Activated effector memory CD4-positive, alpha-beta T cell treated with anti-CD3 and anti-CD28 coated beads, Interleukin-2, amount 50 U/mL, for 16 hours (primary cell): ENCODE measurements at places on chromosomes 4 and X.

GRCh38 chrX:10052906-10053625, 85.9 kb downstream of the CLDN34 start:
- no peak for DNase-seq

DNA sequence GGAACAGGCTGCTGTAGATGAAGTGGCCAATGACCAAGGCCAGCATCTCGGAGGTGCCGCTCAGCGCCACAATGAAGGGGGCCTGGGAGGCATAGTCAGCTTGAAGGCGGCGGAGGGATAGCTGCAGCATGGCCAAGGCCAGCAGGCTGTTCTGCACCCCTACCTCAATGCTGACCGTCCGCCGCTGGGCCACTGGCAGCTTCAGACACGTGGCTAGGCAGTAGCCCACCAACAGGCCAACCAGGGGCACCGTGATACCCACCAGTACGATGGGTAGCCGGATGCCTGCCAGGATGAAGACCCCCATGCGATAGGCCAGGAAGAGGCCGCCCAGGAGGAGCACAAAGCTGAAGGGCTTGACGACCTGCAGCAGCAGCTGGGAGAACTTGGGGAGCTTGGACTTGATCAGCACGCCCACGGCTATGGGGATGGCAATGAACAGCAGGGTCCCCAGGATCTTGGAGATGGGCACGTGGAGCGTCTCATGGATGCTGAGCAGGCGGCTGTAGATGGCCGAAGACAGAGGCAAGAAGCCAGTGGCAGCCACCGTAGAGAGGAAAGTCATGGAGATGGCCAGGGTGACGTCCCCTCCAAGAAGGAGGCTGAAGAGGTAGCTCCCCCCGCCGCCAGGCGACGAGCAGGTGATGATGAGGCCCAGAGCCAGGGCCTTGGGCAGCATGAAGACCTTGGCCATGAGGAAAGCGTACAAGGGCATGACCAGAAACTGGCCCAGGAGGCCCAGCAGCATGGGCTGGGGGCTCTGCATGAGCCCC, 1.3 kb upstream of the UBL4A start:
- DNase-seq, result no peak

- DNase-seq, result no peak
Measured at GRCh38 chrX:38989076-38989475, 187.8 kb downstream of the MID1IP1 start.

DNA sequence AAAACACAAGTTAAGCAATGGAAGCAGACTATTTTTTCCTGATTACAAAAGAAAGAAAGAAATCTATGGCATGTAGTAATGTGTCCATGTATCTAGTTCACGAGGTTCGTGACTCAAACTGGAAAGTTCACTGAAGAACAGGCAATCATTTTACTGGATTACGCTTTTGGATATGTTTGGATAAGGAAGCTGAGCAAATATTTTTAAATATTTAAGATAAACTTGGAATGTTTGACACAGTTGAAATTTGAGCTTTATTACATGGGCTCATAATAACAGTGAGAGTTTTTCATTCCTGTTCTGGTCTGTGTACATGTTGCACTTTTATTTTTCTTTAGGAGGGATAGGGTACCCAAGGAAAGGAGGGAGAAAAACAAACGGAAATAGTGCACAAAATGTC, 244.2 kb upstream of the GK2 start:
- no peak for DNase-seq

- no peak for DNase-seq
Measured at GRCh38 chrX:70969635-70970481, 39.0 kb upstream of the SLC7A3 start.

DNA sequence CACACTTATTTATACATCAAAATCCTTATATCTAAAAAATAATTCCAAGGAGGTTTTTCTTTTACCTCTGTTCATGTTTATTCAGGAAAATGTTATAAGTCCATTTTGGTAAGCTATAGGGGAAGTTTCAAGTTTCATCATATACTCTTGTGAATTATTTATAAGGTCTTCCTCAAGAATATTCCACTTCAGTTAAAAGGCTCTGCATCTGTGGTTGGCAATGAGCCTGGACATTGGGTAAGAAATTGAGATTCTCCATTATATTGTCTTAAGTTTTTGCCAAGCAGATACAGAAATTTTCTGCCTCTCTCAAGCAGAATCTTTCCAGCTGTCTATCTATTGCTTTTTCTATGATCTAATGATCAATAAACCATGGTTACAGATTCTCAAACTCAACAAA, 641.9 kb downstream of the NLGN4X start:
- no peak for DNase-seq

DNA sequence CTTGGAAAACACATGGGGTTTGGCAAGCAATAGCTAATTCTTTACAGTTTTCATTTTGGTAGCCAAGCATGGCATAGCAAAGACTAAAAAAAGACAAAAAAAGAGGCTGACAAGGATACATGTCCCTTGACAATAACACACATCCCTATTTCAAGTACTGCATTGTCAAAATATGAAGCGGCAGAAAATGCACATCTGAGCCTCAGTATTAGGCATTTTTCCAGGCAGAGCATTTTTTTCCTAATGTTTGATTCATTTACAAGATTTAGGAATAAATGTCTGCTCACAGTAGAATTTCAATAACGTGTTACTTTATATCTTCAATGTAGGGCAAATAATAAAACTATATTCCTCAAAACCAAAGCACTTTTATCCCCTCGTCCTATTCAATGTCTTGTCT, 216.3 kb upstream of the PCDH18 start:
- no peak for DNase-seq

GRCh38 chr4:145168581-145169187, 11.7 kb downstream of the OTUD4 start:
- DNase-seq, result no peak

DNA sequence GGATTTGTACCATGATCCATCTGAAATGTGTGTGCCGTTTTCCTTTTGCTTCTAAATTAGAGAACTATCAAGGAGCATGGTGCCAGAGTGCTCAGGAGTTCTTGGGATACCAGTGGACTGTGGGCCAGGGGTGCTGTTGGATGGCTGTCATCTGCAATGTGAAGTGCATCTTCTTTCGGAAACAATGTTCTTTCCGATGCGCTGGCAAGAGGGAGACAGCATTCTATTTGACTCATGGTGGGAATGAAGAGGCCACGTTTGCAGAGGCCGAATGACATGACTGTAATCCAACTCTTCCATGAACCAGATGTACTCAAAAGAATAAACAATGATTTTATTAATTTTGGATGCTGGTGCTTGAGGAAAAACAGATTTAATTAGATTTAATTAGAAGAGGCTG, 45.5 kb downstream of the SORCS2 start:
- no peak for DNase-seq

DNA sequence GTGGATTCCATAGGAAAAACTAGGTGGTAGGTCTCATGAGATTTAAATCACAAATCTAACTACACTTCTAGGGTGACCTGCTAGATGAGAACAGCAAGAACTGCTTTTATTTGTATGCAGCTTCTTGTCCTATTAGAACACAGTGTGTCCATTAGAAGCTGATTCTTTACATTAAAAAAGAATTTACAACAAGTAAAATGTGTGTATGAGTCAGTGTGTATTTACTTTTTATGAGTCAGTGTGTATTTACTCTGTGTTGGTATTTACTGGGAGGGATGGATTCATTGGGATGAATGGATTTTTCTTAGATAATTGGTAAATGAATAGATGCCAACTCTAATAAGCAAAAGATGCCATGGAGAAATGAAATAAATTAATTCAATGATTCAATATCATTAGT, 40.6 kb upstream of the XPNPEP2 start:
- DNase-seq, result no peak
